T follicular helper cell (primary cell): ENCODE measurements at places on chromosomes 6 and 20.
A peak's percentile ranks its signal among the peaks of the same experiment; 100 is the strongest.

DNA sequence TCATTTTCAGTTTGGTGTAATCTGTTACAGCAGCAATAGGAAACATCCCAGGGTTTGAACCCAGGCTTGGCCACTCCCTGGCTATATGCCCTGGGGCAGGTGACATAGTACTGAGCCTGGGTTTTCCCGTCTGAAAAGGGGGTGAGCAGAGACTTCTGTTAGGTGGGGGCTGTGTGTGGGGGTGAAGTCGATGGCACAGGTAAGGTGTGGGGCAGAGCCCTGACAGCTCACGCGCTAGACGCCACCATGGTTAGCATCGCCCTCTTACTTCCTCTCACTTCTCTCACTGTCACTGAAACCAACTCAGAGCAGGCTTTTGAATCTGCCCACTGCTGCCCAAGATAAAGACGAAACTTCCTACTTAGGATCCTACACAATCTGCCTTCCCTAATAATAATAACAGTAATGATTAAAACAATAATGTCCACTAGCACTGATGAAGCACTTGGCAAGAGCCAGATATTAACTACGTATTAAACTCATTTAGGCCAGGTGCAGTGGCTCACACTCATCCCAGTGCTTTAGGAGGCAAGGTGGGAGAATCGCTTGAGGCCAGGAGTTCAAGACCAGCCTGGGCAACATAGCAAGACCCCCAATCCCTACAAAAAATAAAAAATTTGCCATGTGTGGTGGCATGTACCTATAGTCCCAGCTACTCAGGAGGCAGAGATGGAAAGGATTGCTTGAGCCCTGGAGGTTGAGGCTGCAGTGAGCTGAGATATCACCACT lies 117.9 kb upstream of the PTPN1 start:
- no peak for DNase-seq

- peak; percentile 14 for DNase-seq
Measured at GRCh38 chr20:25750765-25751696, 54.4 kb upstream of the ZNF337 start.

DNA sequence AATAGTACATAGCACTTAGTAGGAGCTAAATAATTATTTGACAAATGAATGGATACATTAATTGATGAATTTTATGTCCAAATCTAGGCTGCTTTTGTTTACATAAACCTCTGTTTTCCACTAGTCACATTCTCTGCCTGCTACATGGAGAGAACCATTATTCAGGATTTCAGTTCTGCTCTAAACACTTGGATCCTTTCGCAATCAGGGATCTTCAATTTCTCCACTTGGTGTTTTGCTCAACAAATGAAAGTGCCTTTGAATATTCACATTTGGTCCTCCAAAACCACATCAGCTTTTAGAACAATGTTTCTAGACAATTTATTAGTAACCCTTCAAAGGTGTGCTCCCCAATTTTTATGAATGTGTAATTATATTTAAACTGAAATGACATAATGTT lies 30.6 kb upstream of the HLA-DQB1 start:
- no peak for DNase-seq

- peak; percentile 58 for DNase-seq
Measured at GRCh38 chr6:38638941-38639497, 710 bp downstream of the BTBD9 start.

GRCh38 chr6:125918681-125919566 lies 37.6 kb upstream of the HINT3 start:
- peak; percentile 25 for DNase-seq

DNA sequence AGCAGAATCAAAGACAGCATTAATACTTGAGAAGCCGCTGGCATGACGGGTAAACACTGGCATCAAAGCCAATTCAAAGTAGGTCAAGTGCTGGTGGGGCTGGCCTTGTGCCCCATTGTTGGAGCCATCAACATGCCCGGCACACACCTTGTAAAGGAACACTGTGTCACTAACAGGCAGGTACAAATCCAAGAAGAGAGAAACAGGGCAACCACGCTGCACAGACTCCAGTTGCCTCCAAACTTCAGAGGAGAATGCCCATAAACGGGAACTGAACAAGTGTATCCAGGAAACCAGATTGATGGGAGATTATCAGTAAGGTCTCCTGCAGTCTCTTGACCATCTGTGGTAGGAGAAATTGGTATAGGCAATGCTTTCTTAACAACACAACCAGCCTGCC lies 127.0 kb upstream of the STXBP5 start:
- no peak for DNase-seq

DNA sequence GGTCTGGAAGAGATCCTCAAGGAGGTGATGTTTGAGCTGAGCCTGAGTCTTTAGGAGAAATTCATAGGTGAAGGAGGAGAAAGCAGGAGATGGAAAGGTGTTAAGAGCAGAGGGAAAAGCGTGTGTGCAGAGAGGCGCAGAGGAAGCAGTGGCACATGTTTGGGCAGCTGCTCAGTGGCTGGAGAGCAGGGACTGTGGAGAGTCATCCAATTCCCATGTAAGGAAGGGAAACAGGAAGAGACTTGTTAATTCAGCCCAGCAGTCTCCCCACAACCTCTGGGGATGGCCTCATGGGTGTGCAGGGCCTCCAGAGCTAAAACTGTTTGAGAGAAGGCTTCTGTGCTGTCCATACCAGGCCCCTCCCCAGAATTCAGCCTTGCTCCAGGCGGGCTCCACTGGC lies 16.2 kb downstream of the AAR2 start:
- DNase-seq: no peak

- DNase-seq: no peak
Measured at GRCh38 chr6:166285233-166285632, 23.0 kb downstream of the PRR18 start.

DNA sequence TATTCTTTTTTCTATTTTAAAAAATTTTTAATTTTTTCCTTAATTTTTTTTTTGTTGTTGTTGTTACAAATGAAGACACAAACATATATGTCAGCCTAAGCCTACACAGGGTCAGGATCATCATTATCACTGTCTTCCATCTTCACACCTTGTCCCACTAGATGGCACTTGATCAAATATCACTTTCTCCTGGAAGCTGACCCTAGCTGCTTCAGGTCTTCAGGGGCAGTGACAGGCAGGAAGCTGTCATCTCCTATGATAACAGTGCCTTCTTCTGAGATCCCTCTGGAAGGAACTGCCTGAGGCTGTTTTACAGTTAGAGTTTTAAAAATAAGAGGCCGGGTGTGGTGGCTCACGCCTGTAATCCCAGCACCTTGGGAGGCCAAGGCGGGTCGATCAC lies 70.2 kb upstream of the EEF1E1 start:
- DNase-seq: no peak

DNA sequence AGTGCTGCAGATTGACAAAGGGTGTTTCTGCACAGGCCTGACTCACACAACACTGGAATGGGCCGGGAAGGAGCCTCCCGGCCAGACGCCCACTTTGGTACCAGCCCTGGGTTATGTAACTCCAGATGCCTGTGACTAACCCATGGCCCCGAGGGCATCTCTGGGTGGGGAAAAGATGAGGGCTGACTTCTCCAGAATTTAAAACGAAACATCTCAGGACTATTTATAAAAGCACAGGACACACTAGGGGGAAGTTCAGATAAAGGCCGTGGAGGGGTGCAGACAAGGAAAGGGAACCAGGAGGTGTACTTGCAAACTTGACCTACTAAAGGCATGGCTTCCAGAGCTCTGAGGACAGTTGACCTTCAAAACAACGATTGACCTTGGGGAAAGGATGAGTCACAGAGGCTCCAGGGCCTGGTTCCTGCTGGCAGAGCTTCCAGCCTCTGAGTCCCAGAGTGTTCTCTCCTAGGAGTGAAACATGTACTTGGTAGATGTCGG lies 196.9 kb downstream of the NFATC2 start:
- DNase-seq: no peak

- no peak for DNase-seq
Measured at GRCh38 chr6:90406142-90406794, 109.6 kb upstream of the BACH2 start.

DNA sequence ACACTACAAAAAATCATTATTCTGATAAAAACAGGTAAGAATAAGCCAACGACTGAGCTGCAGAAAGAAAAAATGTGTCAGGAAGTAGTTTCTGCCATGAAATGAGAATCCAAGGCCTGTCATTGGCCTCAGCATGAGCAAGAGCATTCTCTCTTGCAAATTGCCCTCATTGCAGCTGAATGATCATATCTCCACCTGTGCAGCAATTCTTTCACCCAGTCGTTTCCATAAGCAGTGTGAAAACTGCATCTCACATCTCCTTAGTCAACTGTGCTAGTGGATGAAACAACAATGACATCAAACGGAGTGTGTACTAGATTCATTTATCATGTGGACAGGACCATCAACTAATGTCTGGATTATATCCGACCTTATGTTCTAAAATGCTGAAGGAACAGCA lies 88.2 kb upstream of the STXBP5 start:
- no peak for DNase-seq

DNA sequence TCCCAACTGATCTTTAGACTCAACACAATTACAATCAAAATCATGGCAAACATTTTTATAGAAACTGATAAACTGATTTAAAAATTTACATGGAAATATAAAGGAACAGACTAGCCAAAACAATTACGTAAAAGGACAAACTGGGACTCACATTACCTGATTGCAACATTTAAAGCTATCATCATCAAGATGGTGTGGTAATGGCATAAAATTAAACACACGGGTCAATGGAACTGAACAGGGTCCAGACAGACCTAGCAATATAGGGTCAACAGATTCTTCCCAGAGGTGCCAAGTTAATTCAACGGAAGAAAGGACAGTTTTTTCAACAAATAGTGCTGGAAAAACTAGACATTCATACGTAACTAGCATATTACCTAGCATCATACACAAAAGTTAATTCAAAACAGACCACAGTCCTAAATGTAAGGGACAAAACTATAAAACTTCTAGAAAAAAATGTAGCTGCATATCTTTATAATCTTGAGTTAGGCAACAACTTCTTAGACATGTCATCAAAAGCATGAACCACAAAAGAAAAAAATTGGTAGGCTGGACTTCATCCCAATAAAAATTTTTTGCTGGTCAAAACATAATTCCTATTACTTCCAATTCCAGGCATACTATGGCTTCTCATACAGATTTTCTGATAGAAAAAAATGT lies 147.4 kb upstream of the BEND6 start:
- DNase-seq: no peak

- no peak for DNase-seq
Measured at GRCh38 chr6:98764373-98764911, 69.9 kb upstream of the POU3F2 start.

DNA sequence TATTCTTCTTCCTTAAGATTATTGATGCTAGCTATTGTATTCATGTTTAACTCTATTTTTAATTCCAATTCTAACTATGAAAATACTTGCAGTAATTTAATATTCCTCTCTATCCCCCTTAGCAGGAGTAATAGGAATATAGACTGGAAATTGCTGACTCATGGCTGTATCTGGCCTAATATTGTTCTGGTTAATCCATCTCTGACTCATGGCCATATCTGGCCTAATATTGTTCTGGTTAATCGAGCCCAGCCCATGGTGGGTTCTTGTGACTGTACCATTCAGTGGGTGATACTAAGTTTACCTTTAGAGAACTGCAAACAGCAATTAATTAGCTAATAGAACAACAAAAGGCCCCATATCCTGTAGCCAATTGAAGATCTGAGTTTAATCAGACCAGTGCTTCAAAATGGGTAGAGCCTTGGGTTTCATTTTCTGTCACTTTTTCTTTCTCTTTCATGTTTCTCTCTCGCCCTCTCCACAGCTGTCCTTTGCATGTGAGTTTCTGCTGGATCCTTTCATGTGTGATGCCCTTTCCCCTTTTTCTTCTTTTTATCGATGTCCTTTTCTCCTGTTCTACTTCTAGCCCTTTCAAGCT lies 50.6 kb downstream of the SLC22A3 start:
- DNase-seq: no peak

GRCh38 chr6:91708534-91708933 lies 1121.7 kb upstream of the MAP3K7 start:
- DNase-seq: no peak

GRCh38 chr6:54481091-54481490 lies 172.8 kb downstream of the TINAG start:
- DNase-seq: no peak

DNA sequence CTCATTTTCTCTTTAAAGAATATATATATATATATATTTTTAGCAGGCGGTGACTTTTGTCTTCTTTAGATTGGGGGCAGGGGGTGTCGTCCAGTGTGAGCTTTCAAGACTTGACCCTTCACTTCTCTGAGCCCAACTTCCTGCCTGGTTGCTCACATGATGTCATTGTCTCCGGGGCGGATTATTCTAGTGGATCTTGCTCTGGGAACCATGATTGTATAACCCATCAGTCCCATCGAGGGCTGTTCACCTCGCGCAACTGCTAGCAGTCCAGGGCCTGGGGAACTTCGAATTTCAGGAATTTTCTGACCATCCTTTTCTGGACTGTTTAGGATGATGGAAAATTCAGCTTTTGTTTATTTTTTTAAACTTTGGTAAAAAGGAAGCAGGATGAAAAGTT lies 1.0 kb downstream of the IGF2R start:
- no peak for DNase-seq

DNA sequence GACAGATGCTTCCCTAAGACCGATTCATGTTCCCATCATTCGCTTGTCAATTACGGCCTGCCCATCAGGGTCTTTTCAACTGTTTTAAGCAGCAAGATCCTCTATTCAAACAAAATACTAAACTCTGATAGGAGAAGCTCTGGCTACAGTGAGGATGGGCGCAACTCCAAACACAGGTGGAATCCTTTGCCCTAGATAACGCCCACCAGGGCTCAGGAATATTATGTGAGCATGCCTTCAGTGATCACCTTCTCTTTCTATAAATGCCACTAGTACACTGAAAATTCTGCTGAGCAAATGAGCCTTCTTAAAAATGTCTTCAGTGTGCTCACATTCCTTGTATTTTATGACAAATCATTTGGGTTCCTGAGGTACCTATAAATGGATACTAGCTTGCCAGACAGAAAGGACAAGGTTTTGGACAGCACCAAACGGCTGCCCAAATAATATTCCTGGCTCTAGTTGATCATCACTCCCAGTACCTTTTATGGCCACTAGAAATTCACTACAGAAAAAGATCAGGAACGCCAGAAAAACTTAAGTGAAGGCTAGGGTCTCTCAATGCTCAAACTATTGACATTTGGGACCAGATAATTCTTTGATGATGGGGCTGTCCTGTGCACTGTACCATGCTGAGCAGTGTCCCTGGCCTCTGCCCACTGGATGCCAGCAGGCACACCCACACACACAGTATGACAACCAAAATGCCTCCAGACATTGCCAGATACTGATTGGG lies 13.1 kb downstream of the ZNF217 start:
- no peak for DNase-seq

- no peak for DNase-seq
Measured at GRCh38 chr6:9783567-9783966, 631.3 kb downstream of the TFAP2A start.

DNA sequence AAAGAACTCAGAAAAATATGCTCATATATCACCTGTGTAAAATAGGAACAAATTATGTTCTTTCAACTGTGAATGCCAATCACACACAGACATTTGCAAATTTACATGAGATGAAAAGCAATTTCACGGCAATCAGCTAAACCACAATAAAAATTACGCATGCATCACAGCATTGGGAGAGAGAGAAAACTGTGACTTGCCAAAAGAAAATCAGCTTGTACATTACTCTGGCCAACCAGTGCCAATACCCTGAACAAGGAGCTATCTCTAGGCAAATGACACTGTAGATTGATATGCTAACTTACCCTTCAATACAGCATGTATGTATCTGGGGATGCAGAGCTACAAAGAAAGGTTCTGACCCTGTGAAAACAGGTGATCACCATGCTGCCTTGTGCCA lies 515.6 kb downstream of the EYS start:
- DNase-seq: no peak
